NCI-H1417 treated with DMSO at 0.1 percent for 48 hours (cell line): ENCODE measurements at places on chromosomes 13 and 19.

- no peak for DNase-seq
Measured at GRCh38 chr13:67632590-67632989, 402.5 kb upstream of the PCDH9 start.

- DNase-seq, result no peak
Measured at GRCh38 chr19:23286477-23286876, 36.3 kb upstream of the ZNF724 start.

DNA sequence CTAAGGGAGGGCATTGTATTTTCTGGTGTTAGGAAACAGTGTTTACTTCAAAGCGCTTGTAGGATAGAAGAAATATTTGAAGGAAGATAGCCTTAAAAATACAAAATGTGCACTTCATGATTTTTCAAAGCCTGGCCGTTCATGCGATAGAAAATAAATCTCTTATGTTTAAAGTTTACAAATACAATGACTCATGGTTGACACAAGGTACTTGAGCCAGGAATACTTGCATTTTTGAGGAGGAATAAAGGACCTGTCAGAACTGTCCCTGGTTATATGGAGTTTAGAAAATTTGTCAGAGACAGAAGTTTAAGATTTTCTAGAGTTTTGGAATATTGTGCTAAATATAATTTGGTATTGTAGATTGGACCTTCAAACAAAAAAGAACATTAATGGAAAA is 1223.2 kb upstream of the SLC10A2 start:
- no peak for DNase-seq

GRCh38 chr19:589693-590395 is at the start of gene HCN2:
Gene HCN2 (plus strand): TSS chr19:589881. CDS start chr19:589946, 65 bp downstream.
- DNase-seq, result no peak

GRCh38 chr19:35303357-35303915 is 11.5 kb downstream of the MAG start:
- no peak for DNase-seq

DNA sequence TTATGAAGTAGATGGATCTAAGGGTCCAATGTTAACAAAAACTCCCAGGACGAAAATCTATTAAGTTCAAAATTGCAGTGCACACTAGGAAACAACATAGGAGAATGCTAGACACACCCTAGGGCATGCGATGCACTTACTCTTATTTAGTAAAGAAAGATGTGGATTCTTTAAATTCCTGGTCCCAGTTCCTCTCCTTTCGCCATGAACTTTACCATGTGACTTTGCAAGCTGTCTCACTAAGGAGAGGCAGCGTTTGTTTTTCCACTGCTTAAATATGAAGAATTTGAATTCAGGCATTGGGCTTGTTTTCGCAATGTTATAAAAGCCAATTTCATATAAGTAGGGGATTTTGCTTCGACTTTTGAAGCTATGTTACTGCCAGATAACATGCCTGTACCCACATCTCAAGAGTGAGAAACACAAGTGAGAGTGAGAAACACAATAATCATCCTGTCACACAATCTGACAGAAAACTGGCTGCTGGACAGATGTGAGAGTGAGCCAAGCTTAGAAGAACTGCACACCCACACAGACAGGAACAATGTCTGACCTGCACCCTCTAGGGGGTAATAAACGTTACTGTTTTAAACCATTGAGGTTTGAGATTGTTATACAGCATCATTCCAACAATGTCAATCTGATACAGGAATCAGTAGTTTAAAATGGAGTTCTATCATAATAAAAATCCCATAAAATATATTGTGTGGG is 1308.4 kb downstream of the SLITRK5 start:
- no peak for DNase-seq

- DNase-seq, result no peak
Measured at GRCh38 chr13:39550931-39551330, 52.1 kb downstream of the LHFPL6 start.

- DNase-seq, result no peak
Measured at GRCh38 chr13:34863360-34864135, 78.5 kb upstream of the NBEA start.

- no peak for DNase-seq
Measured at GRCh38 chr13:39835253-39835652, 179.8 kb downstream of the COG6 start.
